ENCODE measurements at places on chromosomes 12 and 14. TPM values are rescaled to one million over a fixed set of nuclear protein-coding genes. Genes with fewer than 3 reads are reported as not detected.

MYO1H gene
- total RNA-seq: not detected

CPNE6 gene
- total RNA-seq: not detected

DHRS2 gene
- 0.22 TPM for total RNA-seq

TTC7B gene
- 20.9 TPM for total RNA-seq

TSPAN8 gene
- 0.65 TPM for total RNA-seq

PDE3A gene
- 22.2 TPM for total RNA-seq

USP44 gene
- total RNA-seq: 0.22 TPM

INSM2 gene
- not detected for total RNA-seq

SSPN gene
- 14.7 TPM for total RNA-seq

C3AR1 gene
- total RNA-seq: 0.13 TPM

NXPH4 gene
- 5.2 TPM for total RNA-seq

CYP46A1 gene
- 1.1 TPM for total RNA-seq

ADCY4 gene
- total RNA-seq: 106 TPM

GABARAPL1 gene
- total RNA-seq: 49.6 TPM

TTC9 gene
- 3.5 TPM for total RNA-seq

YEATS4 gene
- total RNA-seq: 16.3 TPM

HNF1A gene
- not detected for total RNA-seq

MUCL1 gene
- not detected for total RNA-seq

GLIPR1 gene
- total RNA-seq: 255 TPM

DBX2 gene
- total RNA-seq: not detected

RNF10 gene
- 113 TPM for total RNA-seq

KRT5 gene
- total RNA-seq: not detected

All from articular chondrocyte of knee joint (primary cell).